Spinal cord (tissue), 10 donors: ENCODE measurements at places on chromosomes 5 and 9.

- no peak for DNase-seq
Observed at GRCh38 chr9:92767066-92768054, 2.7 kb upstream of the BICD2 start.

- DNase-seq = no peak
Observed at GRCh38 chr5:143737062-143737461, 74.9 kb upstream of the HMHB1 start.

GRCh38 chr5:115377468-115378217 lies 81.2 kb upstream of the CCDC112 start:
- DNase-seq = no peak

GRCh38 chr5:170220191-170220590 lies 12.6 kb upstream of the C5orf58 start:
- no peak for DNase-seq

DNA sequence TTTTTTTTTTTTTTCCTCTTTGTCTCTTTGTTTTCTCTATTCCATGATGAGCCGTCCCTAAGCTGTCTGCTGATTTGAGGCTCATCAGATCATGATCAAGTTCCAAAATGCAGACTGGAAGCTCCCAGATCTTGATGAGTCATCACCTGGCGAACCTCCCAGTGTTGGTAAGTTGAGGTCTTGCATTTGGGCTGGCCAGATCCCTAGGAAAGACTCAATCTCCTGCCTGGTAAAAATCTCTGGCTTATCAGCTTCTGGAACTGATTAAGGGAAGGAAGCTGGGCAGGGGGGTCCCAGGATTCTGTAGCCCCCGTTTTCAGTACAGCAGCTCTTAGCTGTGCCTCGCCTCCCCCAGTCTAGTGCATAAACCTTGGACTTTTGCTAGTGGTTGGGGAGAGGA lies 69.0 kb downstream of the TSPAN17 start:
- no peak for DNase-seq
